ENCODE measurements at places on chromosomes 3 and 15.
A peak's percentile ranks its signal among the peaks of the same experiment; 100 is the strongest.

DNA sequence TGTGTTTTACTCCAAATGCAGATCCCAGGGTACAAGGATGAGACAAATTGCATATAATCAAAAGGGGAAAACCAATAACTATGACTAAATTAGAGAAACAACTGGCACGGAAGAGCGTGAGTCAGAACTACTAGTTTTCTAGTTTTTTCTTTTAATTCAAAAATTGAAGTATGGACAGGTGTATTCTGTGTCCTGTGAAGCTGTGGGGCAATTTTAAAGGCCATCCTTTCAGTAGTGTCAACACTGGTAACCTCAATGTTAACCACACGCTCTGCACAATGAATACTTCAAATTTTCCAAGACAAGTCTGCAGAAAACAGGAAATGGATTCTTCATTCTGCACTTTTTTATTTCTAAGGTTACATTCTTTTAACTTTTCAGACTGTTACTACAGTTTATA is 32.5 kb upstream of the GOLGA8A start:
- DNase-seq, result no peak

GRCh38 chr15:66169023-66169422 is 84.5 kb downstream of the MEGF11 start:
- no peak for DNase-seq

DNA sequence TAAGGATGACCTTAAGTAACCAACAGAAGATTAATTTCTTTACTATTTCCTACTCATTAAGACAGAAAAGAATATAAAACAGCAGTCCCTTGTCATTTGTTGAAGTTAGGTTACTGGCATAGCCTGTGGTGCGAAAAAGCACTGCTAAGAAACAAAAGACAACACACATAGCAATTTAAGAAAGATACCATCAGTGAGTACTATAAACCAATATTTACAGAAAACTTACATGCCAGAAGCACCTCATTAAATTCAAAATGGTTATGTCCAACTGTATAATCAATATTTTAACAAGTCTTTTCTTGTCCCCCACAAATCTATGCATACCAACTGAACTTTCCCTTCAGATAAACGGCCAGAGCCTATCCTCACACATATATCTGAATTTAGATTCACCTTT is 42.0 kb downstream of the ANKRD28 start:
- DNase-seq, result no peak

GRCh38 chr3:145952536-145952935 is 208.4 kb downstream of the PLOD2 start:
- DNase-seq, result no peak

GRCh38 chr3:63032881-63033280 is 157.7 kb upstream of the CADPS start:
- no peak for DNase-seq

DNA sequence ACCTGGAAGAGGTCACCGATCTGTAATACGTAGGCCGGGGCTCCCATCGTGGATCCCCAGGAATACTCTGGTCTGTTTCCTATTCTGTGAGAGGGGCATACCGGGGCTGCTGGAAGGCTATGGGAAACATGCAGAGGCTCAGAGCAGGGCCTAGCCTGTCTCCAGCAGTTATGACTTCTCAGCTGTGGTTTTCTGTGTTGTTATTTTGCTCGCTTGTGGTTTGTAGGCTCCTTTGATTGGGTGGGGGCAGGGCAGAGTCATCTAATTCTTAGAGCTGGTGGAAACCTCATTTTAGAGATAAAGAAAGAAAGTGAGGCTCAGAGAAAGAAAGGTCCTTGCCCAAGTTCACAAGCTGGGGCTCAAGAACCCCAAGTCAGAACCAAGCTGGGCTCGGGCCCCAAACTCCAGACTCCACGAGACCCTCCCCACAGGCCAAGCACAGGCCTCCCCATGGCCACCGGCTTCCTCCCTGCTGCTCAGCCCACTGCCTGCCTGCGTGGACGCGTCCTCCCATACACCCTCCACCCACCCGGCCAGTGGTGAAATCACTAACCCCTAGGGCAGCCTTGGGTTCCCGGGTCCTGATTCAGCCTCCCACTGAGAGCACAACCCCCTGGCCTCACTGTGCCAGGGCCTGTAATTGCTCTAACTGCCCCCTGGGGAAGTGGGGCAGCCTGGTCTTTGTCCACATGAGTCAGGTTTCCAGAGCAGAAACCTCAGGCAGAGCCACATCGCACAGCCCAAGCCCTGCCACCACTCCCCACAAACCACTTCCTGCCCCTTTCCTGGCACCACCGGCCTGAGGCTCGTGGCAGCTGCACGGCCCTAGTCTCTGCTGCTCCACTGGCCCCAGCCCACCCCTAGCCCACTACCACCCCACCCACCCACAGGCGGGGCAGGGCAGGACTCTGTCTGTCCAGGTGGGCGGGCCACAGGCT is 270.8 kb downstream of the UACA start:
- no peak for DNase-seq

DNA sequence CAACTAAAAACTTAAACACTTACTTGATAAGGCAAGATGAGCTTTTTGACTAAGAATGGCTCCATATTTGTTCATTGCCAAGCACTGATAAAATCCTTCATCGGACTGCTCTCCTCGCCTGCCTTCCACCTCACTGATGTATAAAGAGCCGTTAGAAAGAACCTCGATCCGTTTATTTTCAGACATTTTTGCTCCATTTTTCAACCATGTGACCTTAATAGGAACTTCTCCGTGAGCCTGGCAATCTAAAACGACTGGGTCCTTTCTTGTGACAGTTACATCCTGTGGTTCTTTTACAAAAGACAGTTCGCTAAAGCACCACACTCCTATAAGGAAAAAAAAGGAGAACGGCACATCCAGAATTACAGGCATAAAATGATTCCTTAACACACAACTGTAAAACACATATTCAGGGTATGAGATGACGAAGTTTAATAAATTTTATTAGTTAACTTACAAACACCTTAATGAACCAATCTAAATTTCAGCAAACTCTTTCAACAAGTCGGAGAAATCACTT is 2.5 kb downstream of the PRTG start:
- no peak for DNase-seq

DNA sequence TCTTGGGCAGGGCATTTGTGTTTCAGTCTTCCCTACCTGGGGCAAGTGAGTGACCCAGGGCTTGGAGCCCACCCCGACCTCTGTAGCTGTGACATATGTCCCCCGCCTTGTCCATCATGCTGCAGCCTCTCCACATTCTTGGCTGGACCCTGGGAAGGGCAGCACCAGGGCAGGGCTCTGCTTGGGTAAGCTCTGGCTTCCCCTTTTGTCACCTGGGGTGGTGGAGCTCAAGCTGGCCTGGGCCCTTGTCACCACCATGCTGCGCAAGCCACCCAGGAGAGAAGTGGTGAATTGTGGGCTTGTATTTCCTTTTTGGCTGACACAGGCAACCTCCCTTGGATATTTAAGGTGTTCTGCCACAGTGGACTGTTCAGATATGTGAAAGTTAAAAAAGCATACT is 29.3 kb downstream of the SPSB4 start:
- DNase-seq, result no peak

DNA sequence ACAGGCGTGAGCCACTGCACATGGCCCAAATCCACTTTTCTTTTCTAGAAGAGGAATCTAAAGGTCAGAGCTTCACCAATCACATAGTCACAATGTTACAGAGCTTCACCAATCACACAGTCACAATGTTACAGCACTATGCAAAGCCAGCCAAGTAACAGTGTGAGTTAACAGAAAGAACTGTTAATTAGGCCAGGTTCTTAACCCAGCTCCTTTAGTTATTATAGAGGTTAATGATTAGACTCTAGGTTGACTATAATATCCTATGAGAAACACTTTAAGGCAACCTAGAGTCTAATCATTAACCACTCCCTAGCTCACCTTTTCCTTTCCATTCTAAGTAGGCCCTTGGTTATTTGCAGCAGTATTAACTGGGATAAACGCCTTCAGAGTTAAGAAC is 54.0 kb downstream of the TASOR start:
- no peak for DNase-seq

GRCh38 chr3:43522727-43523362 is 99.0 kb downstream of the ANO10 start:
- DNase-seq, result no peak

DNA sequence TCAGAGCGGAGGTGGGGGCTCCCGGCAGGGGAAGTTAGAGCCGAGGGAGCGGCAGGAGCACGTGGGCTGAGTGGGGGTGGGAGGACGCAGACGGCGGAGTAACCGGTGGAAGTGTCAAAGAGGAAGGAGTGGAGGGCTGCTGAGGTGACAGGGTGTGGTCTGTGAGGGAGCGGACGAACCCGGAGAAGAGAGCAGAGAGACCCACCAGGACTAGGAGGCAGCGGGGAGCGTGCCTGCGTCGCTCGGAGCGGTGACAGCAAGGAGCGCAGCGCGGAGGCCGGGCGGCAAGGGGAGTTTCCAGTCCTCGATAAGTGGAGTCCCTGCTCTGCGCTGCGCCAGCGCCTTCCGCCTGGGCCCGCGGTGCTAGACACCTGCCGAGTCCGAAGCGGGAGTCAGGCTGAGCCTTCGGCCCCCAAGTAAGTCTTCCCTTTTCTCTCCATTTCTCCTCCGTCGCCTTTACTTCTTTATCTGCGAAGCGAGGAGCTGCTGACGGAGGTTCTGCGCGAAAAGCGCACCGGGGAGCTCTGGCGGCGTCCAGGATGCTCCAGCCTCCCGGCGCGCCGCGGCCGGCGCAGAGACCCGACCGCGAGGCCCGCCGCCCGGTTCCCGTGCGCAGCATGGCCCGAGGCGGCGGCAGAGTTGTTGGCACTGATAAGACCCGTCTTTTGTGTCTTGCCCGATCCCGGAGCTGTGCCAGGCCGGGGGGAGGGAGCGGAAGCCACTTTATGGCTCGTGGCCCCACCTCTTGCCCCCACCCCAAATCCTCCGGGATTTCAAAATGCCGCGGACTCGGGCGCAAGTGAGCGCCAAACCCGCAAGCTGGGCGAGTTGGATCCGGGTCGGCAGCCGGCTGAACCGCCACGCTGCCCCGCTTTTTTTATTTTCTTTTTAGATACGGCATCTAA is 533.0 kb upstream of the SEMA6D start:
- DNase-seq, result peak; percentile 69

DNA sequence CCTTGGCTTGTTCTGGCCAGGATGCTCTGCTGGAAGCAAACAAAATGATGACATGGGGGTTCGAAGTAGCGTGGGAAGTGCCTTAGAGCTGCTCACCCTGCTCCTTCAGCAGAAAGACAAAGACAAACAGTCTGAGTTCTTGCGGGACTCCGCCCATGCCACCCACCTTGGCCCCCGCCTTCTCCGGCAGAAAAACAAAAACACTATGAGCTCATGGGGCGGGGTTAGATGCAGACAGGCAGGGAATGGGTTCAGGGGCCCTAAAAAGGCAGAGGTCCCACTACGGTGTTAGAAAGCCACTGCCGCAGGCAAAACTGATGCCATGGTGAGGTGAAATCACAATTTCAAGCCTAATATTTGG is 9.7 kb upstream of the NCKIPSD start:
- DNase-seq, result peak; percentile 92

DNA sequence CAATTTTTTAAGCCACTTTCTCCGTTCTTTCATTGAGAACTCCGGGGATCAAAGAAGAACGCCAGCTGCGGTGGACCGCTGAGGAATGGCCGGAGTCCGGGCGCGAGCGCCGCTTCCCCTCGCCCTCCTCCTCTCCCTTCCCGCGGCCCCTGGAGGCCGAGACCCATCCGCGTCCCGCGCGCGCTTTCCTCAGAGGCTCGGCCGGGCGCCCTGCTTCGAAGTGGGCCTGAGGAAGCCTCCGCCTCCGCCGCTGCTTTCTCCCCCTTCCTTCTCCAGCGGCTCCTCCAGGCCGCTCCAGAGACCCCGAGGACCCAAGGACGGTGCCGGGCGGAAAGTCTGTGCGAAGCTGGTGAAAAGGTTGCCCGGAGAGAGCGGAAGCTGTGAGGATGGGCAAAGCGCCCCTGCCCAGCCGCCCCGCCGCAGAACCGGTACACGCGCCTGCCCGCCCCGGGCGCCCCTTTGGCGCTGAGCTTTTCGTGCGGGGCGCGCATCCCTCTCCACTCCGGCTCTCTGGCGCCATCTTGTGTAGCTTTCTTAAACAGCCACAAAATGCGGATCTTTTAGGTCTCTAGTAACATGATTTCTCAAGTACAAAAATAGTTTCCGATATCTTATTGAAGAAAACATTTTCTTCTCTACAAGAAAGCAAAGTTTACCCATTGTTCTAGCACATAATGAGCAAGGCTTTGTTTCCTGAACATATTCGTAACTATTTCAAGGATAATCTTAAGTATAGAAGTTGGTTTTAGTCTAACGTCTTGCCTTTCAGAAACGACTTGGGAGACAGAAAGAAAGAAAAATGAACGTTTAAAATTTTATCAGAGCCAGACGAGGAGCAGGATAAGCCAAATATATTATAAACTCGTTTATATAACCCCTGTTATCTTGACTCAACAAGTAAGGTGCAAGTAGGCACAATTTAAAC is 59.2 kb upstream of the FAM174B start:
- DNase-seq, result peak; percentile 86

DNA sequence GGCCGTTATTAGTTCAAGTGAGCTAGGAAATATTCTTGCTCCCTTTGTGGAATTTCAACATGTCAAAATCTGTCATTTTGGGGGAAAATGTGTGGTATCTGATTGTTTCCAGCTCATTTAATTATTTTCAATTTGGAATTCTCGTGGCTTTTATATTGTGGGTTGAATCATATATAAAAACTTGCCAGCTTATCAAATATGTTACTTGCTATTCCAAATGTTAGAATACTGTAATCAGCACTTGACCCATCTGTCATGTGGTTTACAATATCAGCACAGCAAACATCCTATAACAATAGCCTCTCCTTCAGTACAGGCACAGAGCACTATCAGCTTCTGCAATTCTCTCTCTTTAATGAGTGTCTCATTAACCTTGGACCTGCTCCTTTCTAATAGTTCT is 130.2 kb upstream of the FEZF2 start:
- no peak for DNase-seq

- DNase-seq, result no peak
These were observed 7.8 kb upstream of the NRROS start for GRCh38 chr3:196631682-196632045.

DNA sequence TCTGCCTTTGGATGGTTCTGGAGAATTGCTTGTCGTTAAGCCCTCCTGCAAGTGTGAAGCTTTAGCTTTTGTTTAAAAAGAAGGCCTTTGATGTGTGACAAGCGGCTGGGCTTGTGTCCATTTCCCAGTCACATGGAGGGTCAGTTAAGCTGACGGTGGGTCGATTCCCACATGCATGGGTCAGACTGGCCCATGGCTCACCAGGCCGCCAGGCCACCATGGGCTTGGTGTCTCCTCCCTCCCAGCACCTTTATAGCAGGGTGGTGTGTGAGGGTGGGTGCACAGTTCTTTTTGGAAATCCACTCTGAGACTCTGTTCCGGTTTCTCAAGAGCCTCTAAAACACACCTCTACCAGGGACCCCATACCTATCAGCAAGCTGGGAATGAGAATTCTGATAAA is 67.2 kb downstream of the SCN5A start:
- DNase-seq, result no peak
